SK-N-SH (cell line): ENCODE measurements at places on chromosomes 1 and 21. TPM values are rescaled to one million over a fixed set of nuclear protein-coding genes. Genes with fewer than 3 reads are reported as not detected.

DNA sequence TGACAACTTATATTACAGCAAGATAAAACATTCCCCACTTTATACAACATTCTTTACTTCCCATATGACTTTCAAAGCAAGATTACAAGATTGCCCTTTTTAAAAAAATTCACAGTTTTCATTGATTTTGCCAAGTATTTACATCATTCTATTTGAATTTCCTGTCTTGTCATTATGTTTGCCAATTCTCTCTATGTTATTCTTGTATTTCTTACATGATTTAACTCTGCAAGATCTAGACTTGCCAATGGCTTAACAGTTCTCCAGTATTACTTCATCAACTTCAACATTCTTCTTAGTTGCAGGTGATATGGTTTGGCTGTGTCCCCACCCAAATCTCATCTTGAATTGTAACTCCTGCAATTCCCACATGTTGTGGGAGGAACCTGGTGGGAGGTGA lies 31.6 kb downstream of the FMO4 start:
- no peaks in the 10 kb centered on the region for H3K4me1 ChIP-seq
- no peaks in the 10 kb centered on the region for H3K36me3 ChIP-seq
- no peaks in the 10 kb centered on the region for H3K27me3 ChIP-seq
- H3K4me3 ChIP-seq = no peak overlapping the region
- no peak for DNase-seq
- H3K27ac ChIP-seq = no peak overlapping the region

GRCh38 chr1:231353086-231353485 lies 15.0 kb downstream of the SPRTN start:
- no peak overlapping the region for H3K4me3 ChIP-seq
- no peaks in the 10 kb centered on the region for H3K27me3 ChIP-seq
- H3K27ac ChIP-seq = no peak overlapping the region
- DNase-seq = no peak
- H3K36me3 ChIP-seq = peaks cover 57% of the 10 kb centered on the region

GRCh38 chr1:183966487-183966886 lies 71.0 kb downstream of the COLGALT2 start:
- 0 out of 2 replicates have a peak, but pooled peaks cover 3% of the 10 kb centered on the region for H3K36me3 ChIP-seq
- peaks cover 5% of the 10 kb centered on the region; the same call in 1 of the 2 replicates for H3K4me1 ChIP-seq
- H3K4me3 ChIP-seq = no peak overlapping the region
- no peak overlapping the region for H3K27ac ChIP-seq
- no peaks in the 10 kb centered on the region for H3K27me3 ChIP-seq

GRCh38 chr1:171141688-171142415 lies 43.2 kb upstream of the FMO2 start:
- H3K4me3 ChIP-seq = no peak overlapping the region
- no peak for DNase-seq
- H3K27ac ChIP-seq = no peak overlapping the region
- H3K36me3 ChIP-seq = no peaks in the 10 kb centered on the region

DNA sequence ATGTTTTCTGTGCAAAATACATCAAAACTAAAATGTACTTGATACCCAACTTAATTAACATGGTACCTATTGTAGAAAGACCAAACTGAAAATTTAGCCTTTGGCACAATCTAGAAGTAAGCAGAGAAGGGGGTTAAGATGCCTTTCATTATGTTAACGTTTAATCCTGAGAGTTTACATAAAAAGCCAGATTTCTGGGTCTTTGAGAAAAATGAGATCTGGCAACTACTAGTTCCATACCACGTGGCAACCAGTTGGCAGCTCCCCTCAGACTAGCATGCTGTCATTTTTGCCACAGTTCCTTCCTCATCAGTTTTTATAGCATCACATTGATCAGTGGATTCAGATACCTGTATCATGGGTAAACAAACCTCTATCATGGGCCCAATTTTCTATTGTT lies 1.5 kb downstream of the RO60 start:
- peak overlapping the region; percentile 99 for H3K4me3 ChIP-seq
- peak; percentile 19 for DNase-seq
- H3K27me3 ChIP-seq = no peaks in the 10 kb centered on the region
- peaks cover 20% of the 10 kb centered on the region for H3K4me1 ChIP-seq
- peak overlapping the region; percentile 98; the same call in 1 of the 2 replicates for H3K27ac ChIP-seq

GRCh38 chr1:166384948-166385347 lies 218.1 kb upstream of the FAM78B start:
- H3K4me3 ChIP-seq = no peak overlapping the region
- no peaks in the 10 kb centered on the region for H3K27me3 ChIP-seq
- no peak for DNase-seq
- no peak overlapping the region for H3K27ac ChIP-seq

GRCh38 chr1:167515893-167516321 lies 2.4 kb downstream of the CD247 start:
- H3K4me3 ChIP-seq = no peak overlapping the region
- H3K27ac ChIP-seq = no peak overlapping the region
- H3K36me3 ChIP-seq = no peaks in the 10 kb centered on the region
- no peaks in the 10 kb centered on the region for H3K4me1 ChIP-seq
- no peak for DNase-seq

The OLFML3 gene
- 26.1 and 28.3 TPM in 2 replicates for polyA plus RNA-seq

The SHISA4 gene
- 42.1 and 50.5 TPM in 2 replicates for polyA plus RNA-seq

The LIPI gene
- polyA plus RNA-seq = not detected in 2 replicates
